NCI-H2107 (cell line): ENCODE measurements at places on chromosomes 2 and 18.

DNA sequence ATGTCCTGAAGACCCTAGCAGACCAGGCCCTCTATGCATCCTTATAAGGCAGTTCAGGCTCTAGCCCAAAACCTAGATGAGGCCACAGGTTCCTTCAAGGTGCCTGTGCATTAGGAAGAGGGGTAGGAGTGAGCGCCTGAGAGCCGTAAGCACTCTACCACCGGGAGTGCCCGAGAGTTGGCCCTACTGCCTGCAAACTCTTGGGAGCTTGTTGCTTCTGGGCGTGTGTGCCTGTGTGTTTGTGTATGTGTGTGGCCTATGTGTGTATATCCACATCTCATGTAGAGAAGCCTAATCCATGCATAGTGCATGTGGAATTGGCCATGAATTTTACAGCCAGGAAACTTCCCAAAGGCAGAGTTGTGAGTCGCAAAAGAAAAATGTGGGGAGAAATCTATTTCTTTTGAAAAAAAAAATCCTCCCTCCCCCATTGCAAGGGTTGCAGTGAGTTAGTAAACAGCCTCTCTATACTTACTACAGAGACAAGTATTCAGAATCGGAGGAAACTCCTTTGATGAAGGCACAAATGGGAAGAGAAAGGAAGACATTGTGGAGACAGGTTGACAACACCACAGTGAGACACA lies 96.8 kb downstream of the ADD2 start:
- no peak for DNase-seq

DNA sequence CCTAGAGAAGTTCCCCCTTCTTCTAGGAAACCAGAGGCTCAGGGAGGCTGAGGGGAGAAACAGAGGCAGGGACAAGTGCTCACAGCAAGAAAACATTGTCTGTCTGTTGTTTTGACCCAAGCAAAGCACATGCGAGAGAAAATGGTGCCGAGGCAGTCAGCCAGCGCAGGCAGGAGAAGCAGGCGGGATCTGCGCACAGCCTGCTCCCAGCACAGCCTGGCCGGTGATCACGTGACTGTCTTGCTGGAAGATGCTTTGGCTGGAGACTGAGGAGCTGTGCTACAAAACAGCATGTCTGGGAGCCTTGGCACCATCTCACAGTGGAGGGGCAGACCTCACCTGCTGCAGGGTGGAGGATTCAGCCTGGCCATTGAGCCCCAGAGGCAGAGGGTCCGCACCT lies 93.7 kb upstream of the MYCN start:
- DNase-seq, result no peak

GRCh38 chr2:74290466-74291217 lies 52.6 kb downstream of the SLC4A5 start:
- DNase-seq, result no peak

DNA sequence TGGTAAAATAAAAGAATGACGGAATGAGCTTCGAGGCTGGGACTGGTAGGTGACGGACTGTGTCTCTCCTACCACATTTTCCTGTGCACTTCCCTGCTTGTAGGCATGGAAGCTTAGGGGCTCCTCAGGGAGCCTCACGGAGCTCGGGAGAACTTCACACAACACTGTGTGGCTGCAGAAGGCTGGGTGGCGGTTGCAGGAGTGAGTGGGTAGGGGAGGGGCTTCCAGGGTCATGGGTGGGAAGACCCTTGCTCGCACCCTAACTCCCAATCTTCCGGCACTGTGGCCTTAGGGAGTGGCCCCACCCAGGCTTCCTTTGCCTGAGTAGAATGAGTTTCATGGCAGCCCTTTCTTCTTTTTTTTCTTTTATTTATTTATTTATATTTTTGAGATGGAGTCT lies 128.6 kb downstream of the INHBB start:
- no peak for DNase-seq

- DNase-seq, result no peak
These were observed 62.5 kb downstream of the PHLPP1 start for GRCh38 chr18:62777814-62778213.
